Right cardiac atrium (tissue), 5 donors: ENCODE measurements at places on chromosomes 7 and 10. TPM values are rescaled to one million over a fixed set of nuclear protein-coding genes. Genes with fewer than 3 reads are reported as not detected.
A peak's percentile ranks its signal among the peaks of the same experiment; 100 is the strongest.

DNA sequence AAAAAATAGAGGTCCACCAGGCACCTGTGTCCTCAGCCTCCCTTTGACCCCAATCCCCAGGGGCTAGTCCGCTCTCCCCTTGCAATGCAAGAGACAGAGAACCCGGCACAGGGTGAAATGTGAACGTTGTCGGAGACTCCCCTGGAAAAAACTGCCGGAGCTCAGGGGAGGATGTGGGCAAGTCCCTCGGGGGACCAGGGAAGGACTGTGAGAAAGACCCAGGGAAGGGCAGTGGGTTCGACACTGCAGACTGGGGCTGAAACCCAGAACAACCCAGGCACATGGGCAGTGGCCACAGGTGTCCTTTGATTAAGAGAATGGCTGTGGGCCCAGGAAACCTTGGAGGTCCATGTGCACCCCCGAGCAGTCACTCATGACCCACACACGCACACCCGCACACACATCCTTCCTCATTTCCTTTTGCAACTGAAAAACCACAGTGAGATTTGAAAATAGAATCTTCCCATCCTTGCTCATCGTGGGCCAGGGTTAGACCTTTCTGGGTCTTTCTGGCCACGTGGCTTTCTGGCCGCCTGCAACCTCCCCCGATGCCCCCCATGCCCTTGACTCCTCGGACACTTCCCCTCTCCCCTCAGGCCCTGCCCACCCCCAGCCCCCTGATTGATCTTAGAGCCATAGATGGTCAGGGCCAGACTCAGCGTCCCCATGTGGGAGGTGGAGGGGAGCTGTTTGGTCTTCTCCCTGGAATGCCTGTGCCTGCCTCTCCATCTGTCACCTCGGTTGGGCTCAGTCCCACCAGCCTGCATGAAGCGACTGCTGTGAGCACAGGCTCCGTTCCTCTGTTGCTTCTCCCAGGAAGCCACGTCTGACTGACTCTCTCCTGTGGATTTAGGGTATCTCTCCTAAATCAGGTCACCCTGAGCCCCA, 7.9 kb downstream of the LAT2 start:
- peak; percentile 7 for DNase-seq

The CC2D2B gene
- 3.0 TPM for total RNA-seq

GRCh38 chr10:8586504-8586903, 532.0 kb downstream of the GATA3 start:
- DNase-seq: no peak

DNA sequence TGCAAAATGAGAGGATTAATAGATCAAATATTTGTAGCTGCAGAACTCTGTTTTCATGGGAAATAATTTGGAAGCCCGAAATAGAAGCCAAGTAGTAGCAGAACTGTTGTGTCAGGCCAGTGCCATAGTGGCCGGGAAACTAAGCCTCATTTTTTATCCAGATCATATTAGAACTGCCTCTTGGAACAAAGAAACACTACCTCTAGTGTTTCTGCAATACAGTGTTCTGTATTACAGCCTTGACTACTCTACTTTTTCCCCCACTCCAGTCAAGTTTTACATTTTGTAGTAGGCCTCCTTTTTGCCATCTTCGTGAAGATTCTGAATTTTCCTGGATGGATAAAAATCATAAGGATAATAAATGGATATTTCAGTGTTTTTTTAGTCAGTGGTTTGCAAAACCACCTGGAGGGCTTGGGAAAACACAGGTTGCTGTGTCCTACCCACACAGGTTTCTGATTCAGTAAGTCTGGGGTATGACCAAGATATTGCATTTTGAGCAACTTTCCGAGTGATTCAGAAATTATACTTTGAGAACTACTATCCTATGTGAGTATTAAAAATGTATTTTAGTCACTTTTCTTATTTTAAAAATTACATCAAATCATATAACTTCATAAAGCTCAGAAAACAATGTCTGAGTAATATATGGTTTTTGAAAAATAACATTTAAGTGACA, 326.2 kb upstream of the KAT6B start:
- DNase-seq: no peak

DNA sequence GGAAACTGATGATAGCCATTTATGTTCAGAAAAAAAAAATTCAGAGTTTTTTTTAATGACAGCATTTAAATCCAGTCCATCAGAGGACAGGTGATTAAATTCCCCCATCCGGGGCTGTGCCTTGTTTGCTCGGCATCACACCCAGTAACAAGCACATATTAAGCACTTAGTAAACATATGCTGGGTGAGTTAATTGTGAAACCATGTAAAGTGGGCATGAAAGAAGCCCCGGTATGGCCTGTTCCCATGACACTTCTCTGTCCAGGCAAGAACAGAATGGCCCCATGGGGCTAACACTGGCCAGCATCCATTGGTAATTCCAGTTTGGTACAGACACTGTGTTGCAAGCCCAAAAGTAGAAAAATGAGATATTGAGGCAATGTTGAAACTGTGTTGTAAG, 220.8 kb upstream of the RNF32 start:
- DNase-seq: no peak

The AKR1D1 gene
- not detected for total RNA-seq

DNA sequence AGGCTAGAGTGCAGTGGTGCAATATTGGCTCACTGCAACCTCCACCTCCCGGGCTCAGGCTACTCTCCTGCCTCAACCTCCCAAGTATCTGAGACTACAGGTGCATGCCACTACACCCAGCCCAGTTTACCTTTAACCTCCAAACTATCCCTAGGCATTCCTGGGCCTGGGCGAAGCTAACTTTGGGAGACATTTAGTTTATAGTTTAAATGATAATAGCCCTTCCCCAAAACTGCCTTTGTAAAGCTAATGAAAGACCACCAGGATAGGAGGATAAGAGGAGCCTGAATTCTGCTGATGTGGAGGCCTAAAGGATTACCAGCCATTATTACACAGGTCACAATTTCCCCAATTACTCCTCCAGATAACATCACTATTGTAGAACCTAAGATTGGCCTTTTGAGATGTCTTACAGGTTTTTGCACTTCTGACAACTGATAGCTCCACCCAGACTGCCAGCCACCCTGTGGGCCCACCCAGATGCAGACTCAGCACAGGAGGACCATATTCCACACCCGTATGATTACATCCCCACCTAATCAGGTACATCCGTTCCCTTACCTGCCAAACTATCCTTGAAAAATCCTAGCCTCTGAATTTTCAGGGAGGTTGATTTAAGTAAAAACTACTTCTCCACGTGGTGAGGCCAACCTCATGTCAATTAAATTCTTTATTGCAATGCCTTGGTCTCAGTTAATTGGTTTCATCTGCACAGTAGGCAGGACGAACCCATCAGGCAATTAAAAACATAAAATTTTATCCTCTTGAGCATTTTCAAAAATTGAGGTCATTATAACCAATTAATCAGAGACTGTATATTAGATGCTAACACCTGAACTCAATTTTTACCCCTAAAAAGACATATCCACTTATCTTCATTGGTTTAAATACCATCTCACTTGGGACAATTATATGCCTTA, 62.3 kb upstream of the TMEM254 start:
- DNase-seq: no peak
